ENCODE measurements at places on chromosomes 7 and 10. TPM values are rescaled to one million over a fixed set of nuclear protein-coding genes. Genes with fewer than 3 reads are reported as not detected.

DNA sequence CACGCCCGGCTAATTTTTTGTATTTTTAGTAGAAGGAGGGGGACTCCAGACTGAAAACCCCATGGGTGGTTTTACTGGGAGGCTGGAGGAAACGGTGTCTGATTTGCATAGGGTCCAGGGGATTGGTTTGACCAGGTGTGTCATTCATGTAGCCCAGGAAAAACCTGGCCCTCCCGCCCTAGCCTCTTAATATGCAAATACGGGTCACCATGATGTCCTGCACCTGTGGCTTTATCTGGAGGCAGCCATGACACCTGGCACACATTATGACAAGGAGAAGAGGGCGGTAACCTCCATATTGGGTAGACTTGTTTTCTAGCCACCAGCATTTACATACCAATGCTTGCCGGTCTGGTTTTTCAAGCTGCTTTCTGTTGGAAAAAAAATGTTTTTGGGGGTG, 68.0 kb downstream of the TRIL start:
- H3K36me3 ChIP-seq, result no peaks in the 10 kb centered on the region
- no peak overlapping the region for H3K27ac ChIP-seq
- H3K4me3 ChIP-seq, result no peak overlapping the region

- H3K27ac ChIP-seq, result no peak overlapping the region
- no peaks in the 10 kb centered on the region for H3K4me1 ChIP-seq
- H3K36me3 ChIP-seq, result no peaks in the 10 kb centered on the region
- no peak overlapping the region for H3K4me3 ChIP-seq
- DNase-seq, result no peak
- no peaks in the 10 kb centered on the region for H3K27me3 ChIP-seq
These were observed 18.0 kb downstream of the SEMA3C start for GRCh38 chr7:80900583-80901576.

DNA sequence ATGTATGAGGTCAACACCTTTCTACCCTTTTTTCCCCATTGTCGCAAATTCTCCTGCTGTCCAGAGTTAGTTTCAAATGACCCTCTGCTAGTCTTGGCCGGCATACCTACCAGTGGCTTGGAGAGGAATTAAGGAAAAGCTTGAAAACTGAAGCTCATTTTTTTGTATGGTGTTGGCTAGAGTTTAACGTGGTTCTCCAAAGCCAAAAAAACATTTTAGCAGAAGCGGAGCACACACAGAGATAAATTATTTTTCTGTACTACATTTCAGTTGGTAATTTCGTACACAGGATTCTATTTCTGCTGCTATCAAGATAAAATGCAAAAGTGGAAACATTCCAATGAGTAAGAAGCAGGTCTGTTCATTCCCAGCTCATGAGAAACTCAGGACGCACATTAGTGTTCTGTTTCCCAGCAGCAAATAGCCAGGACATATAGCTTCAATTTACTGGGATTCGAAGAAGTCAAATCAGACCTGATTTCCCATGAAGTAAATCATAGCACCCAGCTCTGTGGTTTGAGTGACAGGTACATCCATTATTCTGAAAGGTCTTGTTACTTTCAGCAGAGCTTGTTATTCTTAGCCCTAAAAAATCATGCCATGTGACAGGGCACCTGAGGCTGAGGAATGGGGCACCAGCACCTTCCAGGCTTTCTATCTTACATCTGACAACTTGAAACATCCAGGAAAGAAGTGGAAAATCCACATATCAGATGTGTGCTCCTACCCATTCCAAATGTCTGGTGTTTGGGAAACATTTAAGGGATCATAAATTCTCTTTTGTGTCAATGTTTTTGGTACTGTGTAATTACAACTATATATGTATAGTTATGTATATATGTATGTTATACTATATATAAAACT, 215.9 kb upstream of the C7orf33 start:
- H3K4me3 ChIP-seq, result no peak overlapping the region
- DNase-seq, result no peak
- peaks cover 2% of the 10 kb centered on the region for H3K4me1 ChIP-seq
- H3K27me3 ChIP-seq, result no peaks in the 10 kb centered on the region

DNA sequence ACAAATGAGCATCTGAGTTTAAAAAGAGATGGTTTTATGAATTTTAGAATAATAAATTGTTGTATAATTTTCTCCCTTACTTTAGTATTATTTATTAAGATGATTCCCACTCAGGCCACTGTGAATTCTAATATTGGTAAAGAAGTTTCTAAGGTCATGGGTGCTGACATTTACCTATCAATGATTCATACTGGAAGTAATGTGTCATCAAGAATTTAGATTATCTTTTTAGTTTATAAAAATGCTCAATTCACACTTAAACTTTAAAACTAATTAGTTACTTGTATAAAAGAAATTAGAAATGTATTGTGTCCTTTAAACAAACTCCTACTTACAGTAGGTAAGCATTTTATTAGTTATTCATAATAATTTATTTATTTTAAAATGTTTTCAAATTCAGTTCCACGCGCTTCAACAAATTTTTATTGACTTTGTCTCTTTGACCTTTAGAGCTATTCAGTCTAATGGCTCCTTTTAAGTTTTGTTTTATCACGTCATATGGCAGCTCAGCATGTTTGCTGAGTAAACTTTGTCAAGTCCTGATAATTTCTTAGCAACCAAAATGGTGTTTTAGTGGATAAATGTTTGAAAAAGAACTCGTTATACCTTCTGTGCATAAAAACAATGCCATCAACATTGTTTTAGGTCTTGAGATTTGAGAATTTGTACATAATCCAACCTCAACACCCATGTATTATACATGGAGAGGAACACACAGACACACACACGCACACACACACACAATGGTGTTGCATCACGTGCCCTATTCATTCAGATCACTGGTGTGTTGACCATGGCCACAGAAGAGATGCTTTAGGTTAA, 15.1 kb upstream of the MRC1 start:
- no peaks in the 10 kb centered on the region for H3K4me1 ChIP-seq
- no peak overlapping the region for H3K4me3 ChIP-seq
- no peak for DNase-seq
- H3K36me3 ChIP-seq, result no peaks in the 10 kb centered on the region

GRCh38 chr10:77649333-77650331, 12.0 kb upstream of the KCNMA1 start:
- H3K4me3 ChIP-seq, result no peak overlapping the region
- DNase-seq, result no peak
- no peak overlapping the region for H3K27ac ChIP-seq
- H3K4me1 ChIP-seq, result peaks cover 6% of the 10 kb centered on the region
- peaks cover 3% of the 10 kb centered on the region for H3K36me3 ChIP-seq
- peaks cover 2% of the 10 kb centered on the region for H3K27me3 ChIP-seq

DNA sequence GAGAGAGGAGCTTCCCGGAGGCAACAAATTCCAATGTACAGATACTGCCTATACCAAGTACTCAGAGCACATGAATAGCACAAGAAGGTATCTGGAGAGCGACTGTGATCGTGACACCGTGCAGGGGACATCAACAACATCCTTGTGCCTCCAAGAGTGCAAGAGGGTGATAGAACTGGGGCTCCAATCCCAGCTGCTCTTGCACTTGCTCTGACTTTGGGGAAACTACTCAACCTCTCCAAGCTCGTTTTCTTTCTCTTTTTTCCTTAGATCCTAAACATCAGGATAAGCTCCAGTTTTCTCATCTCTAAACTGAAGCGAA, 12.1 kb downstream of the RFC2 start:
- peaks cover 32% of the 10 kb centered on the region for H3K4me1 ChIP-seq
- peak overlapping the region; percentile 74 for H3K4me3 ChIP-seq
- H3K27me3 ChIP-seq, result no peaks in the 10 kb centered on the region
- H3K36me3 ChIP-seq, result peaks cover 65% of the 10 kb centered on the region

- peaks cover 11% of the 10 kb centered on the region for H3K4me1 ChIP-seq
- H3K36me3 ChIP-seq, result no peaks in the 10 kb centered on the region
- H3K27me3 ChIP-seq, result no peaks in the 10 kb centered on the region
- DNase-seq, result no peak
These were observed 64.6 kb upstream of the KCNMA1 start for GRCh38 chr10:77702166-77702565.

GRCh38 chr7:14834883-14835282, 67.7 kb downstream of the DGKB start:
- no peaks in the 10 kb centered on the region for H3K36me3 ChIP-seq
- no peak overlapping the region for H3K27ac ChIP-seq
- no peak overlapping the region for H3K4me3 ChIP-seq
- H3K27me3 ChIP-seq, result no peaks in the 10 kb centered on the region
- no peak for DNase-seq
- no peaks in the 10 kb centered on the region for H3K4me1 ChIP-seq

DNA sequence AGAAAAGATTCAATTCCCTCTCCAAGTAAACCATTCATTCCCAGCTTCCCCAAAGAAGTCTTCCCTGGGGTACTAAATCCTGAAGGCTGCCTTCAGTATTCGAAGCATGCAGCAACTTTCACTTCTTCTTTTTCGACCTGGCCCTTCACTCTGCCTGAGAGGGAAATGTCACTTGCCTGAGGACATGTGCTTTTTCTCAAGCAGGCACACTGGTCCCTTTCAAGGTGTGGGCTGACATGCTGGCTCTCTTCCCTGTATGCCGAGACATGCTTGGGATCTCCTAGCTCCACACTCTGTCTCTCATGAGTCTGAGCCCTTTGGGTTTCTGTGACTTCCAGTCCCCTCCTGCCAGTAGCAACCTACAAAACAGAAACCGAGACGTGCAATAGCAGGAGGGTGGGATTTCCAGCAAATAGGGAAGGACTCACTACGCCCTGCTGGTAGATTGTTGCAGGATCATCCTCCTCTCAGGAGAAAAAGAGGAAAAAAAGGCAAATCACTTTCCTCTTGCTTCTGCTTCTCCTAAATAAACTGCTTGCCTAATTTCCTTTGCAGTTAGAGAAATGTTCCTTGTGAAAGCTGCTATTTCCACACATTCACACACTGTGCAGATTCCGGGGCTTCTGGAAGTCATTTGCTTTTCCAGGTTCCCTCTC, 33.5 kb downstream of the FIGNL1 start:
- peak overlapping the region; percentile 92 for H3K27ac ChIP-seq
- no peaks in the 10 kb centered on the region for H3K27me3 ChIP-seq
- H3K36me3 ChIP-seq, result no peaks in the 10 kb centered on the region

DNA sequence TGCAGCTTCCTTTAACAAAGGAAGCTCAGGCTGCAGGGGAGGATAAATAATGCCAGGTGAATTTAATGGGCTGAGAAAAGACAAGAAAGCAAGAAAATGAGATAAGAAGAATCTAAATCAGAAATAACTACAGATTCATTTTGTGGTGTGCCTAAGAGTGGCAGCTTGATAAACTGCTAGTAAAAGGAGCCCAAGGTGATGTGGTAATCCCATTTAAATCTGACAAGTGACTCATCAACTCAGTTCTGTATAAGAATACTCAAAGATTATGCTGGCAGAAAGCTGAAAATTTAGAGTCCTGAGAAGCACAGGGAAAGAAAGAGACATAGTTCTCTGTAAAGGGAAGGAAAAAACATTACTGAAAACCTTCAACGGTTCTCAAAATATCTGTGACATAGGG, 109.4 kb upstream of the PDE1C start:
- no peak for DNase-seq
- no peak overlapping the region for H3K27ac ChIP-seq
- no peaks in the 10 kb centered on the region for H3K4me1 ChIP-seq

CCDC172 gene
- not detected for total RNA-seq

H2BK1 gene
- 1.8 TPM for total RNA-seq

All from activated B cell treated with CpG ODN at 0.5 μM for 24 hours (primary cell).